ENCODE measurements at places on chromosomes 7 and 10.

DNA sequence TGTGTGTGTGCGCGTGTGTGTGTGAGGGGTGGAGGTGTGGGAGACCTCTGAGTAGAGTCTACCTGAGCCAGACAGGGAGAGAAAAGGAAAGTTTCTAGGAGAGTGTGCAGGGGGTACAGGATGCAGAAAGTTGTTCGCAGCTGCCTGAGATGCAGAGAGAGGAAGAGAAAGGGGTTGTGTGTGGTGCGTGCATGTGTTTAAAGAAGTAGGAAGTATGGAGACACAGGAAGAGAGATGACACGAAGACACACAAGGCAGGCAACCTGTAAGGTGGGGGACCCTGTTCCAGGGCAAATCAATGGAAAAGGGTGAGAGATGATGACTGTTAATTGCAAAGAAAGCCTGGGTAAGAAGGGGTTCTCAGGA lies 52.2 kb downstream of the C10orf105 start:
- DNase-seq: no peak

DNA sequence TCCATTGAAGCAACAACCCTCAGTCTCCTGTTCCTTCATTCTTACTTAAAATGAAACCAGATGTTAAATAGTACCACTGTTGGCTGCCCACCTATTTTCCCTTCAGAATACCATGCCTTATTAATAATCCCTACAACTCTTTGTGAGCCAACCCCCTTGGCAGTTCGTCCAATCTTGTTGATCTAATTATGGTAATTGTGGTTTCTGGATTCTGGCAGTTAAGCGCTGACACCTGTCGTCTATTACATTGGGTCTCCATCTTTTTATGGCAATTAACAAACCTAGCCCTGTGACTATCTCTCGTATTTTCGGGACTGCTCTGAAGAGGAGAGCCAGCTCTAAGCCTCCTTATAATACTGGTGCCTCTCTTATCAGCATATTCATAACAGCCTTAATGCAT lies 432.0 kb downstream of the ATRNL1 start:
- no peak for DNase-seq

DNA sequence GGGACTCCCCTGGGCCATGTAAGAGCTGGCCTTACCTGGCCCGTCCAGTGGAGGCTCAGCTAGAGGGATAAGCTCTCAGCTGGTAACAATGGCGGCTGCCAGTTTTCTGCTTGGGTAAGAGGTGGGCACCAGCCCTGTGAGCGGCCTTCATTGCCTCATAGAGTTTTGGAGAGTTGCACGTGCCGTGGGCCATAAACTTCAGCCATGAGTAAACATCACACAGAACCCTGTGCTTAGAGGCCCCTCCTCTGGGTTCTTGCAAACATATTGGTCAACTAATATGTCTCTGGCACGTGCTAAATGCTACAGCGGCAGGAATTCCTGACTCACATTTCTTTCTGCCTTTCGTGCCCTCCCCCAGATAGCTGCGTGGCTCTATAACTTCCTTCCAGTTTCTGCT lies 103.9 kb upstream of the LEP start:
- DNase-seq: no peak

DNA sequence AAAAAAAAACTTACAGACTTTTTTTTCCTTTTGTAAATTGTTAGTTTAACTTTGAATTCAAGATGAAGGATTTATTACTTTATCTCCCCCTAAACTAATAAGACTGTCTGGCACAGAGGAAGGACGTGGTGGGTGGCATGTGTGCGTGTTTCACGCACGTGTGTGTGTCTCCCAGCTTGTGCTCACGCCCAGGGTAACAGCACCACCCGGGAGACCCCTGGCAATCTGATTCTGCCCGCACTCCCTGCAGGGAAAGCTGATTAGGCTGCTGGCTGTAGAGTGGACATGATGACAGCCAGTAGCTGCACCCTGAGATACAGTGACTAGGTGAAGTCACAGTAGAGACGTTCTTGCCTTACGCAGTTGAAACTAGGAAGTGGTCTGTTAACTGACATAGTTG lies 25.3 kb downstream of the WIPI2 start:
- no peak for DNase-seq

DNA sequence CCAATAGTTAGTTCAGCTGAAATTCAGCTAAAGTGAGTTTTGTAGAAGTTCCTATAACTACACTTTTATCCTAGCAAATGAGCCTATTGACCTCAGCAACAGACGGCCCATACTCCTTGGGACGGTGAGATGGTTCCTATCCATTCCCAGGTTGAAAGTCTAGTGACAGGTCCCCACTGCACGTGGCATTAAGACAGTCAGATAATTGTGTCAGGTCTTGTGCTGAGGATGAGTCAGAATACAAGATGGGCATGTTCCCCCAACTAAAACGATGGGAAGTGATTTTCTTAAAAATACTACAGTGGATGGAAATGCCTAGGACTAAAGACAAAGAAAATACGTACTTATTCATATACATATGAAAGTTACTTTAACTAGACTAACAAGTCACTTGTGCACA lies 2.1 kb downstream of the CAV1 start:
- no peak for DNase-seq

DNA sequence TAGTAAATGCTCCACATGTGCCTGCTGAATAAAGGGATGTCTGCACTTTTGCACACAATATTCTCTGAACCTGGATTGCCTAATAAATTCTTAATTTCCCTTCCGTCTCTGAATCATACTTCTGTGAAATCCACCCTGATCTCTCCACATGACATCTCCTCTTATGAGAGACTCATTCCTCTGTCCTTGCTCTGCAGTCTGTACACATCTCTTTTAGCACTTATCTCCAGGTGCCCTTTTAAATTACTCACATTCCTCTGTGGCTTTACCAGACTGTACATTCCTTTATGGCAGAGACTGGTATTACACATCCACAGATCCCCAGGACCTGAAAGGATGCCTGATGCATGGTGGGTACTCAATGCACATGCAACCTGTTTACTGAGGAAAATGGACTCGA lies 527.6 kb downstream of the PHTF2 start:
- DNase-seq: no peak

GRCh38 chr10:75624638-75625037 lies 193.2 kb downstream of the LRMDA start:
- DNase-seq: no peak

DNA sequence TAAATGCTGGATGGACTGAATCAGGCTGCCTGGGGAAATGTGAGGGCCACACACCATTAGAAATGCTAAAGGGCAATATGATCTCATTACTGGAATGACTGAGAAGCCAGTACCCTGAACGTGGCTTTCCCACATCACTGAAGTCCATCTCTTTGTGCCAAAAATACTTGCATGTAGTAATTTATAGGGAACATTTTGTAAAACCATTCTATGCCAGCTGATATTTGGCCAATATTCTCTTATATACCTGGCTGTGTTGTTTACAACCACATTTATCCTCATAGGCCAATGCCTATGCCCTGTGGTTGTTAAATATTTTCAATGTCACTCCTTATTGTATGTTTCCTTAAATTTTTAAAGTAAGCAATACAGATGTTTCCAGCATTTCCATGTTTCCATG lies 111.6 kb downstream of the C10orf90 start:
- no peak for DNase-seq

- peak; percentile 11 for DNase-seq
Measured at GRCh38 chr7:87144173-87144657, 8.0 kb upstream of the DMTF1 start.

GRCh38 chr10:95035332-95036295 lies 33.7 kb downstream of the CYP2C8 start:
- DNase-seq: no peak

- DNase-seq: no peak
Measured at GRCh38 chr7:155988416-155988815, 176.2 kb upstream of the SHH start.

DNA sequence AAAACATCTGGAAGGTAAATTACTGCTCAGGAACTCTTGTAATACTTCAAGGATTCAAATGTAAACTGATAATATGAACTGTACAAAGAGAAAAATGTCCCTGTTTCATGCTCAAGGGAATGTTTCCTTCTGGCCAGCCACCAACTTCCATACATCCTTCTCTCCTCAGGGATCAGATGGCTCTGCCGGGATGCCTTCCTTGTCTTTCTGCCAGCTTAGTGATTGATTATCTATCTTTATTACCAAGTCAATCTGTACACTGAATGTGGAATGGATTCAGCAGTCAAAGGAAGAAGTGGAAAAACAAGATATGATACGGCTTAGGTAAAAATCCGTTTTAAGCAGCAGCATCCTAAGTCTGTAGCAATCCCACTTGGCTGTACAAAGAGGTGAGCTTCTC lies 178.3 kb downstream of the PTN start:
- no peak for DNase-seq

DNA sequence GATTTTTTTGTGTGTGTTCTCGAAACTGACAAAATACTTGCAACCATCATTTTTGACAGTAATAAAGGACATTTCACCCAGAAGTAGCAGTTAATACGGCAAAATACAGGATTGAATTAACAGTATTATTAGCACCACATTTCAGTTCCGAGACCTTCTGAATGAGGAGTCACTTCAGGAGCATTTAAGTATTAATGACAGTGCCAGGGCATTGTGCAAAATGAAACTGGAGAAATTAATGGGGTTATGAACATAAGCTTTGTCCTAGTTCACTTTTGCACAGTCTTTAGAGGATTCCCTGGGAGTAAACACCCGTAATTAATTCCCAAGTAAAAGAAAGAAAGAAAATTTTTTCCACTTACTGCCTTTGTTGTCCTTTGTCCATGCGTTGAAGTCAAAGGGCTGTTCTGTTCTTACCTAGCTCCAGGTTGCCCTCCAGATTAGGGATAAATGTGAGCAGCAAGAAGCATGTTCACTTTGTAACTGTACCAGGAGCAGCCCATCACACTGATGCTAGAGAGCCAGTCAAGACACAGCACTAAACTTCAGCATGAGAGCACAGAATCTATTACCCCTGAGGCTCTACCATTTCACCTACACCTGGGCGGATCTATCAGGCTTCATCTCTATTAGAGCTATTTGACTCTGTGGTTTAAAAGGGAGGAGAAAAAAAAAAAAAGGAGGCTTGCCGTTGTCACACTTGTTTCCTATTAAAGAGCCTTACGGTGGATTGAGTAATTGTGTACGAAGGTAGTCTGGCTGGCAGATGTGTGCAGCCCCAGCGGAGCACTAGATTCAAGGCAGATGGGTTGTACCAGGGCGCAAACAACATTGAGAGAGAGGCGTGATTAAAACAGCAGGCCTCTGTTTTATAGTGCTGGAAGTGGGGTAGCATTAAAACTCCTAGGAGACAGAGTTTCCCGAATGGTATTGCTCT lies 297.8 kb upstream of the SEMA3A start:
- DNase-seq: no peak

DNA sequence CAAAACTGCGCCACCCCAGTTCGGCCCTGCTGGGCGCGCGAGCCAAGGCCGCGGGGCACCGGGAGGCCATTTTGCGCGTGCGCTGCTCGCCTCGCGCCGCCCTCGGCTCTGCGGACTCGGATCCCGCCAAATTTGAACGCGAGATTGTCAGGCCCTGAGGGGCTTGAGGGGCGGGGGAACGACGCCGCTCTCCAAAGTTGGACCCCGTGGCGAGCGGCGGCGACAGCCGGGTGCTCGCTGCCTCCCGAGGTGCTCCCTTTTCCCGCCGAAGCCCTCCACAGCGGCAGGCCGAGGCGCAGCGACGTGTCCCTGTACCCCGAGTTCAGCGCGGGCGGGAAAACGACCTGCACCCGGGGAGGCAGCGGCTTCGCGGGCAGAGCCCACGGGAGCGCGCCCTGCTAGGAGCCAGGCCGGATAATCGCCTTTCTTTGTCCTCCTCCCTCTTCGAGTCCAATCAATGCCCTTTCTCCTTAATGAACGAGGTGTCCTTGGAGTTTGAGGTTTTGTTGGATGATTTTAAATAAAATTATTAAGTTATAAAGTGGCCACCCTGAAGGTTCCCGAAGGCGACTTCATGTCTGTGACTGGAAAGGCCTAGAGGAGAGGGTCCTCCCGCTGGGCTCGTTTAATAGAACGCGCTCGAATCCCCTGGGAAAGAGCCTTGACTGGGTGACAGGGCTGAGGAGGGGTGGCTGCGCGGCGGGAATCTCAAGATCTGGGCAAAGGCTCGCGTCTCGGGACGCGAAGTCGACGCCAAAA lies 10.7 kb upstream of the SPAG6 start:
- no peak for DNase-seq

DNA sequence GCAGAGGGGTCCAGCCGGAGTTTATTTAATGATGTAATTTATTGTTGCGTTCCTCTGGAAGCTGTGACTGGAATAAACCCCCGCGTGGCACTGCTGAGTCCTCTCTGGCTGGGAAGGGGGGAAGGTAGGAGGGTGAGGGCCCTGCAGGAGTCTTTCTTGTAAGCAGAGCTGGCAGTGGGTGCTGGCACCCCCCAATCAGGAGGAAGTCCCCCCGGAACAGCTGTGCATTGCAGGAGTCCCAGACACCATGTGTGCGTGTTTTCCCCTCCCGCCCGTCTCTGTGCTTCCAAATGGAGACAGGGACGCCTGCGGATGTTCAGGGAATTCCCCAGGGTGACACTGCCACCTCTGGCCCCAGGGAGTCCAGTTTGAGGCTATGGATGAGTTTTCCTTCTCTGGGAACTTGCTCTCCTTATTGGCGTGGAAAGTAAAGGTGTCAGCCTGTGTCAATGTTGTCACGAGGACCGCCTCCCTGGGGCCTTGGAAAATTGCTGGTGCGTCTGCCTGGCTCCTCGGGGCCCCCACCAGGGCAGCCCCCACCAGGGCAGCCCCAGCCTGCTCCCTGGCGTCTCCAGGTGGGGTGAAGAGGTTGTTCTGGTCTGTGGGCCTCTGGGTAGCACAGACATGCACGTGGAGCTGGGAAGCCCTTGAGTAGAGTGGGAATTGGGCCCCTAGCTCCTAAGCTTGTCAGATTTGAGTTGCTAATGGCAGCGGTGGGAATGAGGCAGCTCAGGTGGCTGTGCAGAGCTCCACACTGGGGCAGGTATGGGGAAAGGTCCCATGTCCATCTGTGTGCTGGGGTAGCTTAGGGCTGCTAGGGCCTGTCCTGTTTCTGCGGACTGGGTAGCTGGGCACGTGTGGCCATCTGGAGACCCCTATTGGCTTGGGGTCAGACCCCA lies 2.7 kb downstream of the FZD9 start:
- DNase-seq: no peak

- DNase-seq: no peak
Measured at GRCh38 chr10:95429639-95430038, 131.5 kb downstream of the SORBS1 start.

- no peak for DNase-seq
Measured at GRCh38 chr7:17132726-17133125, 165.7 kb upstream of the AHR start.

DNA sequence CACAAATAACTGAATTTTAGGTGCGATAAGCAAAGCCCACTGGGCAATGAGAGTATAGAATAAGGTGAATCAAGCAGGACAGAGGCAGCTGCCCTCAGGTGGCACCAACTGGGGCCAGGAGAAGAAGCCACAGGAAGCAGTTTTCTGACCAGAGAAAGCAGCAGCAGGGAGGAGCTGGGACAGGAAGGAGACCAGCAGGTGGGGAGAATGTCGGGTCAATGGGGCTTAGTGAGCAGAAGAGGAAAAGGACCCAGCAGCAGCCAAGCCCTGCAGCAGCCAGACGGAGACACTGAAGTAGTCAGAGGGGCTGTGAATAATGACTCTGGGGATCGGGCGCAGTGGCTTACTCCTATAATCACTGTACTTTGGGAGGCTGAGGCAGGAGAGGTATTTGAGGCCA lies 209.6 kb upstream of the SH2B2 start:
- DNase-seq: no peak
